AG08395 (cell line): ENCODE measurements at places on chromosomes 5 and 9.
A peak's percentile ranks its signal among the peaks of the same experiment; 100 is the strongest.

DNA sequence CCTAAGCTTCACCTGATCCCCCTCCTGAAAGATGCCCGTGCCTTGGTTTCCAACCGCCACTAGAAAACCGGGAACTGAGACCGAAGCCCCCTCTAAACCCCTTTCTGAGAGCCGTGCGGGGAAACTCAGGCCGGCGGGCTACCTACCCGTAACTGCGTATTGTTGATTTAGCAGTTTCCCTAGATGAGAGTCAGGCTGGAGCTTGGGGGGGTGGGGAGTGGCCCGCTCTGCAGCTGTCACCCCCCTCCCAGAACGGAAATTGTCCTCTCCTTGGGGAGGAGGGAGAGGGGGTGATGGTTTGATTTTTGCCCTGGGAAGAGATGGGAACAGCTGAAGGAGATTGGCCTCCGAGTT, 2.5 kb downstream of the CXXC5 start:
- DNase-seq = no peak

- DNase-seq = no peak
Measured at GRCh38 chr5:58787987-58788386, 205.1 kb downstream of the RAB3C start.

GRCh38 chr9:122053567-122054350, 39.3 kb downstream of the TTLL11 start:
- DNase-seq = peak; percentile 82

DNA sequence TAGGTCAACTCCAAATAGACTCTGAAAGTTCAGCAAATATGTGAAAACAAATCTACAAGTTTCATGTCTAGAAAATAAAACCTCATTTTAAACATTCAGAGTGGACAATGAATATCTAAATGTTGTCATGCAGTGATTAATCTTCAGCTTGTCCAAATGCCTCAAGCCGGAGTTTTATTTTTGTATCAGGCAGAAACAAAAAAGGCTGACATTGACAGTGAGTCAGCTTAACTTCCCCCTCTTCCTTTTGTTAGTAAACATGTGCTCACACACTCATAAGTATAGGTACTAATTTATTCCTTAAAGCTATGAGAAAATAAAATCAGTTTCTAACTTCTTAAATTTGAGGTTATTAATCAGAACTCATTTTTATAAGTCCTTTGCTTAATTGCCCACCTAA, 467.9 kb upstream of the DAB2 start:
- peak; percentile 12 for DNase-seq

DNA sequence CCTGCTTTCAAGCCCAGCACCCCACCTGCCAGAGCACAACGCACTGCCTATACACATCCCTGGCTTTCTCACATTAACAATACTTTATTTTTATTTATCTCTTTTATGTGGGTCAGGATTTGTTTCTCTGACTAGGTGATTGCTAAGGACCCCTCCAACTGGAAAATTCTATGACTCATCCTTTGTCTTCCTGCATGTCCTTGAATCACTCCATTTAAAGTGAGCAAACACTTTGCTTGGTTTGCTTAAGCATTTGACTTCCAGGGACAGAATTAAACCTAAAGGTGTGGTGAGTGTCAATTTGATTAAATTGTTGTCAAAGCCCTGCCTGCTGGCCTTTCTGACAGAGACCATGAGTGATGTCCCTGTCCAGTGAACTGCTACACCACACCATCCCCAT, 536.5 kb upstream of the BRINP1 start:
- DNase-seq = no peak

DNA sequence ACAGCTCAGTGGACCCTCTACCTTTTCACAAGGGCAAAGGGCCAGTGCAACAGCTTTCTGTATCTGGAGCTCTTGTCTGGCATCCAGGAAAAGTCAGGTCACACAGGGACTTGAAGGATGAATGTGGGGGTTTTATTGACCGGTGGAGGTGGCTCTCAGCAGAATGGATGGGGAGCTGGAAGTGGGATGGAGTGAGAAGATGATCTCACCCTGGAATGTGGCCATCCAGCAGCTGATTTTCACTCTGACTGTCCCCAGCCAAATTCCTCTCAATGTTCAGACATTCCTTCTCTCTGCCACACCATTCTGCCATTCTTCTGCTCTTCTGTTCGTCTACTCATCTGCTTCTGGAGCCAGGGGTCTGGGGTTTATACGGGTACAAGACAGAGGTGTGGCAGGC, 1119.9 kb downstream of the TAF11L14 start:
- DNase-seq = no peak

DNA sequence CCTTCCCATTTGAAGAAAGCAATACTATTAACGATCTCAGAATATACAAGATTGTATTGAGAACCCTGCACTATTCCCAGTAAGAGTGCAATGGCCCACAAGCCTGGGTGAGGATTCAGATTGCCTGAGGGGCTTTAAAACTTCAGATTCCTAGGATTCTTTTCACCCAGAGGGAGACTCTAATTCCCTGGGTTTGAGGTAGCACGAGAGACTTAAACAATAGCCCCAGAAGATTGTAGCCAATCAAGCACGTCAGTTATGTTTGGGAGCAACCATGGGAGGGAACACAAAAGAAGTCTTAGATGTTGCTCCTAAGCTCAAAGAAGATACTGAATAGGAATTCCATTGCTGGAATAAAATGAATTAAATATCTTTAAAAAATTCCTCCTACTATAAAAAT, 17.9 kb downstream of the MRPS27 start:
- DNase-seq = no peak

- no peak for DNase-seq
Measured at GRCh38 chr5:170266570-170267381, 30.8 kb downstream of the LCP2 start.

DNA sequence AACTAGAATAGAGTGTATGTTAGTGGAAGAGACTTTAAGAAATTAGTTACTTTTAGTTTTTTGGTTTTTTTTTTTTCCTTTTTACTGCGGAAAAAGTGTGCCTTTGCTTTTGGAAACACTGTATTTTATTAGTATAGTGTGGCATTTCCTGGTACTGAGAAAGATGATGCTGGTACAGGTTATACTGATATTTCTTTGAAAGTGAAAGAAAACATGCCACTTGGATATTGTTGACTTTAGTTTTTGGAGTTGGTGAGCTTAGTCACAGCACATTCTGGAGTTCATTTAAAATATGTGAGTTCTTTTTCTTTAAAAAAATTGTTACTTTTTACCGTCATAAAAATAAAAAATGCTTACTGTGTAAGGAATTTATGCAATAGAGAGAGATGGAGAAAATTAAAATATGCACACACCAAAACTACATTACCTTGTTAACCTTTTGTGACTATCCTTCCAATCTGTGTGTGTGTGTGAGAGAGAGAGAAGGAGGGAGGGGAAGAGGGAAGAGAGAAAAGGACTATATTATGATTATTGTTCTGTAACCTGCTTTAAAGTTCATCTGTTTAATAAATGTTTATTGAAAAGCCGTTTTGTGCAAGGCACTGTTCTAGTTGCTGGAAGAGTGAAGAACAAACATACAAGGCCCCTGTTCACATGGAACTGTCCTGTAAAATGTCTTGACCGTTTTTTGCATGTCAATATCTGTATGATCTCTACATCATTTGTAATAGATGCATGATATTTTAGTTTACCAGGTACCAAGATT, 1.9 kb downstream of the UGCG start:
- no peak for DNase-seq

DNA sequence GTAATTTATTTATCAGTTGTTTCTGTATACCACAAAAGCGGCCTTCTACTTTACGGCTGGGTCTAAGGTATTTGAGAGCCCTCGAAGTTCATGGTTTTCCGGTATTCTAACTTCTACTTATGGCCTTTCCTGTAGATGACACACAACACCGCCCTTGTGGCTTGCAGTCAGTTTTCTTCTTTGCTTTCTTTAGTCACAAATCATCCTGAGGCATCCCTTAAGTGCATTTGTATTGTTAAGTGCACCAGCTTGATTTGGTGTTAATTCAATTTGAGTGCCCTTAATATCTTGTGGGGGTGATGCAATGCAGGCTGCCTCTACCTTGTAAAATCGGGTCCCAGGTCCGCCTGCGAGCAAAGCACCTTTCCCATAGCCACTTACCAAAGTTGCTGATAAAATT, 511.9 kb downstream of the CCDC171 start:
- no peak for DNase-seq
